ENCODE measurements at places on chromosomes 6 and 20. TPM values are rescaled to one million over a fixed set of nuclear protein-coding genes. Genes with fewer than 3 reads are reported as not detected.

GRCh38 chr20:48070991-48071652, 285.8 kb upstream of the SULF2 start:
- no peak for DNase-seq

Gene SLC22A2
- not detected for polyA plus RNA-seq

- no peak for DNase-seq
Observed at GRCh38 chr6:148738946-148739821, 7.6 kb upstream of the UST start.

GRCh38 chr6:137722749-137723272, 144.2 kb upstream of the TNFAIP3 start:
- no peak for DNase-seq

- DNase-seq, result no peak
Observed at GRCh38 chr6:44487002-44487401, 99.5 kb downstream of the CDC5L start.

DNA sequence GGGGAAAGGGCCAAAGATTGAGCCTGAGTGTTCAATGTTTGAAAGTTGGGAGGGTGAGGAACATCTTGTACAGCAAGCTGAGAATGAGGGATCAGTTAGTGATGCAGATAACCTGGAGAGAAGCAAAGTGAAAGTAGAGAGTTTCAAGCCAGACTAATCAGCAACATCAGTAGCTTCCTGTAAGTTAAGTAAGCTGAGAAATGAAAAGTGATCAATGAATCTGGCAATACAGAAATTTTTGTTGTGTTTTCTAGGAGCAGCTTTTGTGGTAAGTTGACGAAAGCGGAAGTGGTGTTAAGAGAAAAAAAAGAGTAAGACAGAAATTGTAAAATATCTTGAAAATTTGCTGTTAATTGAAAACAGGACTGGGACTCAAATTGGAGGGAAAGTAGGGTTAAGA, 855.5 kb upstream of the MAP3K7 start:
- no peak for DNase-seq

Gene FAM8A1
- 6.5 TPM for polyA plus RNA-seq

GRCh38 chr6:63440594-63440993, 120.8 kb upstream of the LGSN start:
- no peak for DNase-seq

DNA sequence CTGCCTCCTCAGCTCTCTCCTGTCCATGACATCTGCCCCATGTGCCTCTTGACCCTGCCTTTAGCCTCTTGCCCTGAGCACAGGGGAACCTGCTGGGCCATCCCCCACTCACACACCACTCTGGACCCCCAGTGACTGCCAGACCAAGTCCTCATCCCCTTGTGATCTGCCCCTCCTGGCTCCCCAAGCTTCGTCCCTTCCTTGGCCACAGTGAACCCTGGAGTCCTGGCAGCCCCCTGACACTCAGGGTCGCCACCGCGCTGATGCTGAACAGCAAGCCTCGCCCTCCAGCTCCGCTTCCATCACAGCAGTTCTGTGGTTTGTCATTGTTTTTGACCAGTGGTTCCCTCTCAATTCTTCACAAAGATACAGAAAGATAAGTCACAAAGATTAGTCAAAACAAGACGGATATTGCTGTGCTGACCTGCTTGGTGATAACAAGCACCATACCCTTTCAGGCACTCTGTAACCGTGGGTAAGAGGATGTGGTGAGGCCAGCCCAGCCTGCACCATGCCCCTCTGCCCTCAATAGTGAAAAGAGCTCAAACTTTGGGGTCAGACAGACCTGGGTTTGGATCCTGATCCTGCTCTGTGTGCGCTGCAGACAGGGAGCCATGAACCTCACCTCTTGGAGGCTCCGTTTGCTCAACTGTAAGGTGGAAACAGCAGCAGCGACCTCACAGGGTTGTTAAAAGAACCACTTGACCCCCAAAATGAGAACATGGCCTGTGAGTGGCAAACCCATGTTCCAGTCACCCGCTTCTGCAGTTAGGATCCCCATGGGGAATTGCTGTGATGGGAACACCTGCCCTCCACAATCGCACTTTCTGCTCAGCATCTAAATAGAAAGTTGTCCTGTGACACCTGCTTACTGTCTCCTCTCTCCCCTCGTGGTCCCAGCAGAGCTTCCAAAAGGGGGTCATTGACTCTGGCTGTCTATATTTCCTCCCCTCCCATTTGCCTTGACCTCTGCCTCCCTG, 114.5 kb downstream of the TOX2 start:
- DNase-seq, result no peak

- no peak for DNase-seq
Observed at GRCh38 chr20:19812696-19813095, 54.6 kb downstream of the RIN2 start.

Gene ORC3
- 27.5 TPM for polyA plus RNA-seq

DNA sequence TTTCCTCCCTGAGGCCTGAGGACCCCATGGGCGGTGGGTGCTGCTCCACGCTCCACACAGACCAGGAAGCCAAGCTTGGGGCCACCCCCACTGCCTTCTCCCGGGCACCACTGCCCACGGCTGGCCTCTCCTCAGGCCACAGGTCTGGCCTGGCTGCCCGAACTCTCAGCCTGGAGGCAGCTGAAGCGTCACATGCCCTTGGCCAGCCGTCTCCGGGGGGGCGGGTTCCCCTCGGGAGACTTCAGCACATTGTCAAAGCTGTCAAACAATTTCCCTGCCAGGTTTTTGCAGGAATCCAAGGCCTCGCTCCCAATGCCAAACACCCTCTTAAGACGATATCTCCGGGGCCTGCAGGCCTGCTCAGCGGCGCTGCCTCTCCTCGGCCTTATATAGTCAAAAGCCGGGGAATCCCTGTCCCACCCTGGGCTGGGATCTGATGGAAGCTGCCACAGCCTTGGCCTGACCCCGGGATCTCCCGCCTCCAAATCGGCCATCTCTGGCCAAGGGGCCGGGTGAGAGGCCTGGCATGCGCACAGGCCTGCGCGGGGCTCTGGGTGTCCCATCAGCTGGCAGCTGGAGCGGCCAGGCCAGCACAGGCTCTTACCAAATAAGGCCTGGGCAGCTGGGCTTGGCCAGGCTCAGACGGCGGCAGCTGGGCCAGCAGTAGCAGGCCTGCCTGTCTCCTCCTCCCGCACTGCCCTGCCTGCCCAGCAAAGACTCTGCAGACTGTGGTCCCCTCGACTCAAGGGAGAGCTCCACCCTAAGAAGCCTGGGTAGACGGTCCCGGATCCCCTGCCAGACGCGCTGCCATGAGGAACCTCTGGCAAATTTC, 49.7 kb downstream of the RBM38 start:
- peak; percentile 85 for DNase-seq

GRCh38 chr20:17223553-17223952, 3.3 kb upstream of the PCSK2 start:
- no peak for DNase-seq

Gene MACROD2
- polyA plus RNA-seq, result 1.1 TPM

DNA sequence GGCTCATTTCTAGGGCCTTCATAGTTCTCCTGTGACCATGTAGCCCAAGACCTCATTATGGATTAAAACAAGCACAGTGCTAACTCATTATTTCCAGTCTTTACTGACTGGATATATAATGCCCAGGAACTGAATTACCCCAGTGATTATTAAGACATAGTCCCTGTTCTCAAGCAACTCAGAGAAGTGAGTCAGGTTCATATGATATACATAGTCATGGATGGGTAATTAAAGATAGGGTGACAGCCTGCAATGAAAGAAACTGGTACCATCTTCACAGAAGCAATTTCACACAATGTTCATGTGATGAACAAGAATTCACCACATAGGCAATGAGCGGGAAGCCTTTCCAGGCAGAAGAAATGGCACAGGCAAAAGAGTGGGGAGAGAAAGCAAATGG, 3.5 kb downstream of the TRIM27 start:
- no peak for DNase-seq

- DNase-seq, result no peak
Observed at GRCh38 chr20:31974951-31975487, 7.1 kb downstream of the XKR7 start.

Gene LY6G6F
- polyA plus RNA-seq, result not detected

DNA sequence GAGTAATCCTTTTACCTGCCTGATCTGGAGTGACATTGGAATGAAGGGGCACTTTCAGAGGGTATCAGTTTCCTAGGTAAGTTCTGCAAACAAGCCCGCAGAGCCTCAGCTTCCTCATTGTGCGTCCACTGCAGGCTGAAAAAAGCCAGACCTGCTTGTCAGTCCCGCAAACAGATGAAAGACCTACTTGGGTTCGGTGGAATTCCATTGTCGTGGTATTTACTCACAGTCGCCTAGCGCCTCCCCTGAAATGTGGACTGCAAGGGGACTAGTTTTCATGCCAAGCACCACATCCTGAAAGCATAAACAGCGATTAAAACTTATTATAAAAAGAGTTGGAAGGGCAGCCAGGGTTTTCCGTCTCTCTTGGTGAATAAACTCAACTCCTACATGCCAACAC, 121.5 kb downstream of the PAX1 start:
- DNase-seq, result no peak

Gene PNPLA1
- polyA plus RNA-seq, result 0.30 TPM

Gene MOXD1
- polyA plus RNA-seq, result 45.0 TPM

DNA sequence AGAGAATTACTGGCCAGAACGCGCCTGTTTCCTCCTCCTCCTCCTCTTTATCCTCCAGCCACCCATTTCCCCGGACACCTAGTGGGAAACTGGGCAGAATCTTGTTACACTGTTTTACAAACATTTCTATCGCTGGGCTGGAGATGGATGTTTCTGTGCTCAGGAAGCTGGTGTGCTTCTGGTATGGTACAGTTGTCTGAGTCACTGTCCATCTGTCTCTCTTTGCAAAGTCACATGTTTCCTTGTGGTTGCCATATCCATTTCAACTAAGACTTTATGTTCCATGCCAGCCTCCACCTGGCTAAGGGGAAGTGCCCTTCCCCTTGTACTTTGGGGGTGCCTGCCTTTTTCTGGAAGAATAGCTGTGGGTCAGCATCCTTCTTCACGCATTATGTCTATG, 52.9 kb upstream of the SLC22A16 start:
- no peak for DNase-seq

- DNase-seq, result no peak
Observed at GRCh38 chr6:75600768-75601167, 912 bp upstream of the SENP6 start.

- peak; percentile 23 for DNase-seq
Observed at GRCh38 chr20:20568604-20569205, 143.7 kb downstream of the RALGAPA2 start.

Gene ERVFRD-1
- polyA plus RNA-seq, result 0.09 TPM

Gene ARMC12
- polyA plus RNA-seq, result 6.9 TPM

GRCh38 chr6:38021571-38021970, 202.0 kb downstream of the ZFAND3 start:
- DNase-seq, result no peak
